ENCODE measurements at places on chromosomes 6 and 20. TPM values are rescaled to one million over a fixed set of nuclear protein-coding genes. Genes with fewer than 3 reads are reported as not detected.

SLC26A8 gene
- total RNA-seq = not detected

UNC5CL gene
- 0.09 TPM for total RNA-seq

XRN2 gene
- total RNA-seq = 105 TPM

LTV1 gene
- total RNA-seq = 16.4 TPM

CASS4 gene
- 0.22 TPM for total RNA-seq

GHRH gene
- total RNA-seq = not detected

MCCD1 gene
- not detected for total RNA-seq

RAB44 gene
- total RNA-seq = not detected

CASP8AP2 gene
- total RNA-seq = 13.2 TPM

RSPH4A gene
- 2.6 TPM for total RNA-seq
